Psoas muscle (tissue), 8 donors: ENCODE measurements at places on chromosomes 4 and X.

- H3K4me3 ChIP-seq: no peak overlapping the region
- no peaks in the 10 kb centered on the region for H3K36me3 ChIP-seq
- no peak overlapping the region for H3K27ac ChIP-seq
- DNase-seq: no peak
These were observed 27.3 kb downstream of the RPS6KA6 start for GRCh38 chrX:84160736-84161135.

DNA sequence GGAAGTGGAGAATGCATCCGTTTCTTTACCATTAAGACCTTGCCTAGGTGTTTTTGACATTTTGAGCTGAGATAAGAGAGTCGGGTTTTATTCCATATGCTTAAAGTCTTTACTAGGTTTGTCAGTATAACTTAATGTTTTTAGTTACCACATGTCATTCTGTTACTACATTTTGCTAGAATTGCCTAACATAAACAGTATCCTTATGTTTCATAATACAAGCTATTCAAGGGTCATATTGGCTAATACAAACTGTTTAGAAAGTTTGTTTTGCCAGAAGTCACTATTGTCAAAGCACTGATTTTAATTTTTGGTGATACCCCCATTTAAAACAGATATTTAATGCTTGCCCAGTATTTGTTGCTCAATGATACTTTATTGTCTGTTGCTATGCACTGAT is 427.7 kb upstream of the MAGEB2 start:
- H3K4me3 ChIP-seq: no peak overlapping the region
- no peak for DNase-seq
- no peaks in the 10 kb centered on the region for H3K36me3 ChIP-seq
- H3K4me1 ChIP-seq: no peaks in the 10 kb centered on the region
- H3K27me3 ChIP-seq: no peaks in the 10 kb centered on the region
- H3K27ac ChIP-seq: no peak overlapping the region

DNA sequence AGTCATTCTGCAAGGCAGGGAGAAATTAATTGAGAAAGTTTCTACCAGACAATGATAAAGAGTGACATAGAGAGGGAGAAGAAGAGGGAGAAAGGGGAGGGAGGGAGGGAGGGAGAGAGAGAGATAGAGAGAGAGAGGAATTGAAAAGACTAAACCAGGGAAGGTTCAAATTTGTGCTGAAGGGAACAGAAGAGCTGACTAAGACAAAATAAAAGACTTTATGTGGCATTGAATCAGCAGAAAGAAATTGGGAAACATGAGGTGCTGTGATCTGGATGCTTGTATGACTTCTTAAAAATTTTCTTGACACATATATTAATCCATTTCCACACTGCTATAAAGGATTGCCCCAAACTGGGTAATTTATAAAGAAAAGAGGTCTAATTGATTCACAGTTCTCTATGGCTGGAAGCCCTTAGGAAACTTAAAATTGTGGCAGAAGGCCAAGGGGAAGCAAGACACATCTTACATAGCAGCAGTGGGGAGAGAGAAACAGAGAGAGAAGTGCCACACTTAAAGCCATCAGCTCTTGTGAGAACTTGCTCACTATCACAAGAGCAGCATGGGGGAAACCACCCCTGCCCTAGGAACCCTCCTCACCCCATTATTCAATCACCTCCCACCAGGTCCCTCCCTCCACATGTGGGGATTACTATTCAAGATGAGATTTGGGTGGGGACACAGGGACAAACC is 13.5 kb upstream of the CXCL6 start:
- no peak overlapping the region for H3K27ac ChIP-seq
- no peak for DNase-seq
- H3K4me3 ChIP-seq: no peak overlapping the region
- H3K4me1 ChIP-seq: no peaks in the 10 kb centered on the region
- no peaks in the 10 kb centered on the region for H3K27me3 ChIP-seq

- H3K4me3 ChIP-seq: no peak overlapping the region
- no peaks in the 10 kb centered on the region for H3K4me1 ChIP-seq
- no peaks in the 10 kb centered on the region for H3K27me3 ChIP-seq
- peak; percentile 40 for DNase-seq
These were observed 26.5 kb upstream of the SORCS2 start for GRCh38 chr4:7165874-7166201.

- no peaks in the 10 kb centered on the region for H3K27me3 ChIP-seq
- no peaks in the 10 kb centered on the region for H3K4me1 ChIP-seq
- H3K27ac ChIP-seq: no peak overlapping the region
- no peak overlapping the region for H3K4me3 ChIP-seq
- no peaks in the 10 kb centered on the region for H3K36me3 ChIP-seq
- DNase-seq: no peak
These were observed 229.6 kb downstream of the PRDM5 start for GRCh38 chr4:120692964-120693363.

DNA sequence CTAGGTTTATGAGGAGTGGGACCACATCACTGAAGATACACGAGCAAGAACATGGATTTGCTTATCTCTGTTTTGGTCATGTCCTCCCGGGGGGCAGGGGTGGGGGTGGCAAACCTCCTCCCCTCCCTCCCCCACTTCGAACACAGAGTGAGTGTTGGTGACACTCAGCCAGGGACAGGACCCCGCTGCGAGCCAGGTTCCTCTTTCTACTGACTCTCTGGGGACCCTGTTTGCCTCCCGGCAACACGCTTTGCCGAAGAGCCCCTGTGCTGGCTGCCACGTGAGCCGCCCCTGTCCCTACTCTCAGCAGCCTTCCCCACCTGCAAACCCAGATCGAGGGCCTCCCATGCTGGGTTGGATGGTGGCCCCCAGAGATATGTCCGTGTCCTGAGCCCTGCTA is 34.7 kb downstream of the P2RY8 start:
- no peaks in the 10 kb centered on the region for H3K27me3 ChIP-seq
- no peaks in the 10 kb centered on the region for H3K36me3 ChIP-seq
- no peak for DNase-seq
- H3K4me3 ChIP-seq: no peak overlapping the region
- H3K4me1 ChIP-seq: no peaks in the 10 kb centered on the region
- no peak overlapping the region for H3K27ac ChIP-seq

DNA sequence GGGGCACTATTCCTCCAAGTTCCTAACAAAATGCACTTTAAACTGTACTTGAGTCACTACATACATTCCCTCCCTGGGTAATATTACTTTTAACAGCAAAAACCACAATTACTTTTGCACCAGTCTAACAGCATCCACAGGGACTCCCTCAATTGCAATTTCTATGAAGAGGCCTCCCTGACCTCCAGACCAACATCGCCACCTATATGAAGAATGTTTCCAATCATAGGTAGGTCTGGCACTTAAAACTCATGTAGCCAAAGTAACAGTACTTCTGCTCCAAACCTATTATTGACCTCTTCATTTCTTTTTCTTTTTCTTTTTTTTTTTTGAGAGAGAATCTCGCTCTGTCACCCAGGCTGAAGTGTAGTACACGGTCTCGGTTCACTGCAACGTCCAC is 15.6 kb downstream of the NR3C2 start:
- no peak for DNase-seq
- no peak overlapping the region for H3K27ac ChIP-seq
- H3K27me3 ChIP-seq: no peaks in the 10 kb centered on the region
- peaks cover 22% of the 10 kb centered on the region for H3K4me1 ChIP-seq
- no peak overlapping the region for H3K4me3 ChIP-seq

DNA sequence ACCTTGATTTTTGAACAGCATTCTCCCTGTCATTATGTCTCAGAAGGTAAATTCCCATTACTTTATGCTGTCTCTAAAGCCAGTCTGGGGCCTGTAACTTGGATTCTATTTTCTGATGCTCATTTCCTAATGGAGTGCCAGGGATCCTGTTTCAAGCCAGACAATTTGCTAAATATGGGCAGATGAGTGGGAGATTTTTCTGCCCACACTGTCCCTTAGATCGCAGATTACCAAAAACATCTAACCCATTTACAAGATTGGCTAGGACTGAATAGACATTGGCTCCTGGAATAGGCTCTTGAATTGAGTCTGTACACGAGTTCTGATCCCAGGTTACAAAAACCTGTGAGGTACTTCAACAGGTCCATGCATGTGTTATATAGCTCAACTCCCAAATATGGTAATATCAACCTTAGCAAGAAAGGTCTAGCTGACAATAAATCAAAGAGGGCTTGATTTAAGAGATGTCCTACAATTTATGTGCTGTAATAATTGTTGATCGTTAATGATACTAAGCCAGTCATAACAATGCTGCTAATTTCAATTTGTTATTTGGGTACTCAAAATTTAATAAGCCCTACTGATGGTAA is 5.7 kb downstream of the GPC3 start:
- no peaks in the 10 kb centered on the region for H3K27me3 ChIP-seq
- no peak overlapping the region for H3K27ac ChIP-seq
- no peak for DNase-seq
- no peaks in the 10 kb centered on the region for H3K36me3 ChIP-seq

GRCh38 chr4:76736414-76736813 is 161.5 kb downstream of the SOWAHB start:
- DNase-seq: no peak
- no peaks in the 10 kb centered on the region for H3K36me3 ChIP-seq
- no peak overlapping the region for H3K4me3 ChIP-seq
- H3K27me3 ChIP-seq: no peaks in the 10 kb centered on the region

GRCh38 chr4:74659576-74660411 is 134.5 kb downstream of the BTC start:
- no peaks in the 10 kb centered on the region for H3K27me3 ChIP-seq
- no peak overlapping the region for H3K4me3 ChIP-seq
- no peak overlapping the region for H3K27ac ChIP-seq
